HFF-Myc (cell line): ENCODE measurements at places on chromosomes 16 and 17.
A peak's percentile ranks its signal among the peaks of the same experiment; 100 is the strongest.

- DNase-seq, result no peak
These were observed 21.7 kb downstream of the COTL1 start for GRCh38 chr16:84596161-84596560.

DNA sequence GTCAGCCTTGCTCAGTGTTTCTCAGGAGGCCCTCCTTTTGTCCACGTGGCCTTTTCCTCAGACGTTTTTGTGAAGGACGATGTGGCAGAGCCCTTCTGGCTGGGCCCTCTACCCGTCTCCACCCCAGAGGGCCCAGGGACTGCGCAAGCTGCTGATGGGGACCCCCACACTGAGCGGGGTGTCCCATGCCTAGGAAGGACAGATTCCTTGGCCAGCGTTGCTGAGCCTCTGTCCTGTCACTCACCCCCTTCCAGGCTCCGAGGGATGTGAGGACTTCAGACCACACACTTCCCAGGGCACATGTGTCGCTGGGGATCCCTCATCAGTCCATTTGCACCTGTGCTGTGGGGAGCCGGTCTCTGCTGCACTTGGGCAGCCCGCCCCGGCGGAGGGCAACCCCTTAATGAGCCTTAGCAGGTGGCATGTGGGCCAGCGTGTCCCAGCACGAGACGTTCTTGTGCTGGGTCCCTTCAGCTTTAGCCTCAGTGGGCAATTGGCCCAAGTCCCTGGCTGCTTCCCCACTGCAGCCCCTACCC lies 48.3 kb downstream of the NT5M start:
- no peak for DNase-seq

GRCh38 chr16:70523076-70523742 lies at the start of gene COG4:
Gene COG4, minus strand, starts transcription at chr16:70523554. Its CDS starts 11 bp downstream, at chr16:70523543.
- peak; percentile 61 for DNase-seq

DNA sequence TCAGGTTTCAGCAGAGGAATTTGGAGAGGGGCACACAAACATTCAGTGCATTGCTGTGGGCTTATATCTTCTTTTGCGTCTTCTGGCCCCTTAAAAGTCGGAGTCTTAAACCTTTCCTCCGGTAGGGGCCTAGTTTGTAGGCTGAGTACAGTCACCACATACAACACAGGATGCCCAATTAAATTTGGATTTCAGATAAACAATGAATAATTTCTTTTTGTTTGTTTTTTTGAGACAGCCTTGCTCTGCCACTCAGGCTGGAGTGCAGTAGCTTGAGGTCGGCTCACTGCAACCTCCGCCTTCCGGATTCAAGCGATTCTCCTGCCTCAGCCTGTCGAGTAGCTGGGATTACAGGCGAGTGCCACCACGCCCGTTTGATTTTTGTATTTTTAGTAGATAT lies 26.7 kb upstream of the ADORA2B start:
- no peak for DNase-seq

- DNase-seq, result no peak
These were observed 1.5 kb downstream of the PITPNM3 start for GRCh38 chr17:6554871-6555330.

DNA sequence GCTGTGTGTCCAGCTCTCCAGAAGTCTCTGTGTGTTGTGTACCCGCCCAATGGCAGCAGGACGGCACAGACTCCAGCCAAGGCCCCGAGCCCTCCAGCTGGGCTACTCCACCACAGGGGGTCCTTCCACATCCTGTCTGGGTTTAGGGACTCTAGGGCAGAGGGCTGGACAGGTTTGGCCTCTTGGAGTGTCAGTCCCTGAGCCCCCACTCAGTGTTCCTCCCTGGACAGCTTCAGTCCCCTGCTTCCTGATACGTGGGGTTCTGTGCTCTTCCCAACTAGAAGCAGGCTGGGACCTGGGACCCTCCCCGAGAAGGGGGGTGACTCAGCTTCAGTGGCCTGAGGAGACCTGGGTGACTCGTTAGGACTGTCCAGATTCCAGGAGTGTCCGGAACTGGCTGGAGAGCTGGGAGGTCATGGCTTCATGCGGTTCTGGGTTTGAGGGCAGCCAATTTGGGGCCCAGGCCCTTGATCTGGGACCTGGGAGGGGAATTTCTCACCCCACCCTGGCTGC lies 4.2 kb downstream of the CDK3 start:
- DNase-seq, result no peak

DNA sequence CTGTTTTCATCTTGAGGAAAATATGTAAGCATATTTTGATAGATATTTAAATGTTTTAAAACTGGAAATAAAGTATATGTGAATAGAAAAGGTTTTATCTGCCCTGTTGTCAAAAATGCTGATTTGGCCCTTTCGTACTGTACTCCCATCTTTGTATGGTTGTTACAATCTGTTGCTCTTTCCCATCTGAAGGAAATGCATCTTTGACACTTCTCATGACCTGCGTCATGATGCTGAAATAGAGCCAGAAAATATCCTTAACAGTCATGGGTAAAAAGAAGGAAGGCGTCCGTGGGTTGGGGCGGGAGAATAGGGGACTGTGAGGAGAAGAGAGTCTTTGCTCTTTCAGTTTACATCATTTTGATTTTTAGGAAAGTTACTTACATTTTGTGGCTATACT lies 327.7 kb downstream of the BCAS3 start:
- DNase-seq, result no peak

GRCh38 chr16:1887711-1888354 lies 15.9 kb upstream of the MEIOB start:
- no peak for DNase-seq

GRCh38 chr16:51822471-51822870 lies 671.4 kb upstream of the SALL1 start:
- no peak for DNase-seq

DNA sequence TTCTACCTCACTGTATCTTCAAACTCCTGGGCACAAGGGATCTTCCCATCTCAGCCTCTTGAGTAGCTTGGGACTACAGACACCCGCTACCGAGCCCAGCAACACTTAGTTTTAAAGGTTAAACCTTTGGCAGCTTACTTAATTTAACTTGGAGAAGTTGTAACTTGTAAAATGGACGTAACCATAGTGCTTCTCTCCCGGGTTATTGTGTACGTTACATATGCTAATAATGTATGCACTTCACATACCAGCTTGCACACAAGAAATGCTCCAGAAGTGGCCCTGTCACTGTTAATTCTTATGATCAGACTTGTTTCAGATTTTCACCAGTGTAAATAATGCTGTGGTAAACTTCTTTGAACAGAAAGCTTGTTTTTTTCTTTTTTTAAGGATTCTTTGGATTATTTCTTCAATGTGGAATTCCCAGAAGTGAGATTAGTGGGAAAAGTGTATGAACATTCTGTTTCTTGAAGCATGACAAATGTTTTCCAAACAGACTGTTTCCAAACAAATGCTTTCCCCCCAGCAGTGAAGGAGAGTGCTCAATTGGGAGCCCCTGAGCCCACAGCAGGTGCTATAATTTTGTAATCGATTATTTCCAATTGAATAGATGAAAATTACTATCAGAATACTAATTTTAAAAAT lies 61.5 kb downstream of the EPN2 start:
- no peak for DNase-seq

DNA sequence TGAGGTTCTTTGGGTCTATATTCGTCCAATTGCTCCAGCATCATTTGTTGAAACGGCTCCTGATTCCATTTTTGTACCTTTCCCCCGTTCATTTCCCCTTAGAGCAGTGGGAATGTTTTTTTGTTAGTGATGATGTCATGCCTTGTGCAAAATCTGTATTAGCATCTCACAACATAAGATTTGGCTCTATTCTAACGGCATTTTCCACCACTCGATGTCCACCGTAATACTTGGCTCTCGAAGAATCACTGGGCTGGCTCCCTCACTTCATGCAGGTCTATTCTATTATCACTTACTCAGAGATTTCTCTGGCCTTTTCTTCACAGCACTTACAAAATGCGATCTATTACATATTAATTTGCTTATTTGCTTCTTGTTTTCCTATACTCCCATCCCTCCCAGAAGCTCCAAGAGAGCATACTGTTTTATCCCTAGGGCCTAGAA lies 571 bp upstream of the NME1 start:
- no peak for DNase-seq

DNA sequence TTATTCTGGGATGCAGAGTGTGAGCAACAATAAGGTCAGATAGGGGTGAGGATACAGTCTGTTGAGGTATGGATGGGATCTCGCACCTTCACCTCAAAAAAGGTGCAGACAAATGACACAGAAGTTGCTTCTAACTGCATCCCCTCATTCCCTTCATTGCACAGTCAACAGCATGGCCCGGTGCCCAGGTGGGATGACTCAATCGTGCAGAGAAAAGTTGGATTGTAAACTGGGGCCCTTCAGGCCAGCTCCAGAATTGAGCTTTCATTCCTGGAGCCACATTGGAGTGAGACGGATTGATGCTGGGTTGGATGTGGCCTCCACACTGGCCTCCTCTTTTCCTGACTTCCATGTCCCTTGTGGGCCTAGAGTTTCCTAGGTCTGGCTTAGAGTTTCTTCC lies 977.4 kb downstream of the KCNJ18 start:
- no peak for DNase-seq

DNA sequence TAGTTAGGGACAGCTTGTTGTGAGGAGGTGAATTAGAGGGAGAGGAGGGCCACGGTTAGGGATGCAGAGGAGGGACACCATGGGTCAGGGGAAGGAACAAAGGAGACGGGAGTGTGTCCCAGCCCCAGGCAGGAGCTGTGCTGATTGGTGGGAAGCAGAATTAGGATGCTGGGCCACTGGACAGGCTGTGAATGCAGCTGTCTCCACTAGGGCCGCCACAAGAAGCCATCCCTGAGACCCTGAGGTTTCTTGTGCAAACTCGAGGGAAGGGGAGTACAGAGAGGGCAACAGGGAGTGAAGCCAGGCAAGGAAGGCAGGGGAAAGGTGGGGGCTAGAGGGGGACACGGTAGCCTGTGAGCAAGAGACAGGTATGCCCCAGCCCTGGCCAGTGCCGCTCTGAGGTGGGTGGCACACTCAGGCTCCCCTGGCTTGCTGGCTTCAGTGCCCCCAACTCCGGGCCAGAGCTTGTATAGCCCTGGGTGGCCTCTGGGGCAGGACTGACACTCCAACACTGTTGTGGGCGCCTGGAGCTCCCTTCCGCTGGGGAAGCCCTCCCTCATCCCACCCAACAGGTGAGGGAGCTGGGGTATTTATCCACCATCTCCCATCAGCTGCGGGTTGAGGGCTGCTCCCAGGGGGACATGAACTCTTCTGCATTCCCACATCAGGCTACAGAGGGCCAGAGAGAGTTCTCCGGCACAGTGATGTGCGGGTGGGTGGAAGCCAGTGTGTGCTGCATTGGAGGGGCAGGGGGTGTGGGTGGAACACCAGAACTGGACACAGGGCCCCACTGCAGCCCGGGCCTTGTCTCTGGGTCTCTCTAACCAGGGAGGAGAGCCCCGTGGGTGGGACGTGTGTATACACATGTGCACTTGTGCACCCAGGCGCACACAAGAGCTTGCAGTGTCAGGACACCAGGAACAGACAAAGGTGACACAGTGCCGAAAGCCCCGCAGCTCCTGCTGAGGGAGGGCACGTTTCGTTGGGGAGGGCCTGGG lies 8.3 kb upstream of the SPPL2C start:
- DNase-seq, result no peak
